NCI-H1048 (cell line): ENCODE measurements at places on chromosomes 13 and 19.

GRCh38 chr19:16378291-16378889 lies 53.8 kb downstream of the KLF2 start:
- DNase-seq: no peak

GRCh38 chr13:113785051-113786010 lies 26.3 kb downstream of the TMEM255B start:
- DNase-seq: no peak

GRCh38 chr13:36736119-36736726 lies 62.4 kb downstream of the SERTM1 start:
- no peak for DNase-seq

GRCh38 chr13:50389726-50390125 lies 374.5 kb downstream of the KCNRG start:
- DNase-seq: no peak

GRCh38 chr19:12943437-12944044 lies 2.1 kb upstream of the RAD23A start:
- no peak for DNase-seq

- DNase-seq: no peak
Measured at GRCh38 chr13:42812316-42812715, 30.9 kb downstream of the FAM216B start.

GRCh38 chr13:26019251-26019650 lies 32.6 kb downstream of the SHISA2 start:
- DNase-seq: no peak

DNA sequence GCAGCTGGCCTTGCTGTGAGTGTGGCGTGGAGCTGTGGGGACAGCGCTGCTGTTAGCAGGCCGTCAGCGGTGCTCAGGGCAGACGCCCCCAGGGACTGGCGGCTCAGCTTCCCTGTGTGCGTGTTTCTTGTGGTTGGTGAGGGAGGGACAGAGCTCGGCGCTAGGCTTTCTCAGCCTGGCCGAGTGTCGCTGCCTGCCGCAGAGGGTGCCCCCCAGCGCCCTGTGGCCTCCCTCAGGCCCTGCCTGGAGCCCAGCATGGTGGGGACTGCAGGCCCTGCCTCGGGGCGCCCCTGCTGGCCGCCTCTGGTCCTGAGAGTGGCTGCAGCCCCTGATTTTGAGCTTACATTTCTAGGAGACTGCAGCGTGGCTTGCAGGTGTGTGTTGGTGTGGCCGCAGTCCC lies 35.5 kb downstream of the DOT1L start:
- DNase-seq: no peak
